ENCODE measurements at places on chromosomes 12 and 14.

GRCh38 chr12:6647083-6647604, at the start of gene ACRBP:
Gene ACRBP, minus strand, starts transcription at chr12:6647432. Its CDS starts 66 bp downstream, at chr12:6647366.
- DNase-seq = peak; percentile 60

DNA sequence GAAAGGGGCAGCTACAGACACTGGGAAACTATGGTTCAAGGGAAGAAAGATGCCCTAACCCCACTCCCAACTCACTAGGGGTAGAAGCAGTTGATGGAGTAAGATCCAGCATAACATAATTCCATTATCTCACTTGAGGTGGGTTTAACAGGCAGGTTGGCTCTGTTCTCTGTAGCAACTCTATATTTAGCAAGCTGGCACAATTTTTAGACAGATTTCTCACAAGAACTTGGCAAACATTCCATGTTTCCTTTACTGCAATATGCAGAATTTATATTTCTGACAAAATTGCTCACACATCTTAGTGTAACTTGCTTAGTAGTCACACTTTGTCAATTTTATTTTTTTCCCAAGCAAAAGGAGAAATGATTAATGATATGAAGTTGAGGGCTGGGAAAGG, 475.4 kb downstream of the RMST start:
- no peak for DNase-seq

DNA sequence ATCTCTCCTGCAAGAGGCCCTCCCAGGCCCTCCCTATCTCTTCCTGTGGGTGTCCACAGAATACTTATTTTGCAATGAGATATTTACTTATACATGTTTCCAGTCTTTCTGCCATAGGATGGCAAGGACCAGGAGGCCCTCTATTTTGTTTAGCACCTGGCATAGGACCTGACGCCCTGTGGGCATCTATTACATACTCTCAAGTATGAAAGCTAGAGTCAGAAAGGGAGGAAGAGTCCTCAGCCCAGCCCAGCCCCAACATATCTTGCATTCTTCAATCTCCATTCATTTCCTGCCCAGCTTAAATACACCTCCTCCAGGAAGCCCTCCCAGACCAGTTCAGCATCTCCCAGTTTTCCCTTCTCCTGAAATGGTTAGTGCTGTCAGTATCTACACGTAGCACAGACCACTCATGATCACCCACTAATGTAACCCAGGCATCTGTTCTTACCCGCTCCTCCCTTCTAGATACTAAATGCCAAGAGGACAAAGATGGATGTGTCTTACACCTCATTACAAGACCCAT, 7.4 kb downstream of the FOXN4 start:
- DNase-seq = no peak

DNA sequence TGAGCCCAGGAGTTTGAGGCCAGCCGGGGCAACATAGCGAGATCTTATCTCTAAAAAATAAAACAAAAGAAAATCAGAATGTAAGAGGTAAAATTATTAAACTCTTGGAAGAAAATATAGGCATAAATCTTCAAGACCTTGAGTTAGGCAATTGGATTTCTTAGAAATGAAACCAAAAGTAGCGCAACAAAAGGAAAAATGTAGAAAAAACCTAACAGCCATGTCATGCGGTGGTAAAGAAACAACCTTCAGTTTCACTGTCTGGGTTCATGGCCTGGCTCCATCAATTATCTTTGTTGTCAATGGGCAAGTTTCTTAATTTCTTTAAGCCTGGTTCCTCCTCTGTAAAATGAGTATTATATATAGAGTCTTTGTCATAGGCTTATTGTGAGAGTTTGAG, 5.6 kb upstream of the GCH1 start:
- DNase-seq = no peak

- DNase-seq = no peak
These were observed 68.5 kb upstream of the AMN1 start for GRCh38 chr12:31797230-31797872.

DNA sequence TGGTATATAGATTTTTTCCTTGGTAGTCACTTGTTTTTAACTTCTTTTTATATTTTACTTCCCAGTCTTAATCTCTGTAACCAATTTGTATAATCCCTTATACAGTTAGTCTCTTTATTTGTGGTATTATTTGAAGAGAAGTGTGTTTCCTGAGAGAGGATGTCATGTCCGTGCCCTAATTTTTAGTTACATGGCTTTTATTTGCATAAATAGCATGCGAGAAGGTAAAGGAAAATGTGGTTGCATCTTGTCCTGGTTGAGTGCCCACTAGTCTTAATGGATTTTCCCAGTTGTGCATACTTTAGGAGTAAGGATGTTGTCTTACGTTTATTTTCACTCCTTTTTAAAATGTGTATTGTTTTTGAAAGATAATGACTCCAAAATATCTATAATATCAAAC, 27.5 kb downstream of the RAP1B start:
- DNase-seq = no peak
